ENCODE measurements at places on chromosomes 1 and 21.

- DNase-seq, result no peak
These were observed 1.2 kb downstream of the SORT1 start for GRCh38 chr1:109396513-109396839.

DNA sequence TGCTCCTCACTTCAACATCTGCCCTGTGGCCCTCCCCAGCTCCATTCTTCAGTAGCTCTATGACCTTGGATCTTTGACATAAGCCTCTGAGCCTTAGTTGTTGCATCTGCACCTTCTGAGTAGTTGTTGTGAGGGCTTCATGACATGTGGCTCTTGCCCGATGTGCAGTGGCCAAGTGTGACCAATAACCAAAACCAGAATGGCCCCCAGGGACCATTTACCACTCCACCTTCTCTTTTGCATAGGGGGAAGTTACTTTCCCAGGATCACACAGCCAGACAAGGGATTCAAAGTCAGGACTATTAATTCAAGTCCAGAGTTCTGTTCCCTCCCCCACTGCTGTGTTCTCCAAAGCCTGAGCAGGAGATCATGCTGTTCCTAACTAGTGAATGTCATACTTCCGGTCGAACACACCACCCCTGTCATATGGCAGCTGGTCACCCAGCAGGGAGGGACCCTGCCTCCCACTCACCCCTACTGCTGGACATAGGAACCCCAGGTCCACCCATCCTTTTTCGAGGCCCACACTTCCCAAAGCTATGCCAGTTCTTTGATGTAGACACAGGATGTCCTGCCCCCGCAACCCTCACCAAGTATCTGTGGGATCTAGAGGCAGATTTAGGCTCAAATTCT lies 4.0 kb downstream of the FGR start:
- no peak for DNase-seq

DNA sequence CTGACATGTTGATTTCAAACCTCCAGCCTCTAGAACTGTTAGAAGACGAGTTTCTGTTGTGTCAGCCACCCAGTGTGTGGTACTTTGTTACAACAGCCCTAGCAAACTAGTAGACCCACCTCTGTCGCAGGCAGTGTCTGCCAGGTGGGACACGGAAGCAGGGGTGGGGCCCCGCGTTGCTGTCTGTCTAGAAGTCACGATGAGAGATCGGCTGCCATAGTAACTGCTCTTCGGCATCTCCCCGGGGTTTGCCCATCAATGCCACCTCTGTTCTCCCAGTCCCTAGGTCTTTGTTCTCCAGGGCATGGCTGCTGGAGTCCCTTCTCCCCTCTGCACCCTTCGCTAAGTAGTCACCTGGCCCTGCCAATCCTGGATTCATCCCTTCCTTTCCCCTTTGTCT lies 15.2 kb upstream of the CLSTN1 start:
- DNase-seq, result no peak

DNA sequence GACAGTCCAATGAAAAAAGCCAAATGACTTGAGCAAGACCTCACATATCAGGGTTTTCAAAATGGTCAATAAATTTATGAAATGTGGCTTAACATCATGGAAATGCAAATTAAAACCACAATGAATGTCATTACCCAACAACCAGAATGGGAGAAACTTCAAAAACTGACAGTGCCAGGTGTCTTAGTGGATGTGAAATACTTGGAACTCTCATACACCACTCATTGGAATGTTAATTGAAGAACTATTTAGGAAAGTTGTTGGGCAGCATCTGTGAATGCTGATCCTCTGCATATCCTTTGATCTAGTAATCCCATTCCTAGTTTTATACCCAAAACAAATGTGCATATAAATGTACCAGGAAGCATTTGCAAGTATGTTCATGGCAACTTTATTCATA lies 19.2 kb upstream of the BACH1 start:
- DNase-seq, result no peak

DNA sequence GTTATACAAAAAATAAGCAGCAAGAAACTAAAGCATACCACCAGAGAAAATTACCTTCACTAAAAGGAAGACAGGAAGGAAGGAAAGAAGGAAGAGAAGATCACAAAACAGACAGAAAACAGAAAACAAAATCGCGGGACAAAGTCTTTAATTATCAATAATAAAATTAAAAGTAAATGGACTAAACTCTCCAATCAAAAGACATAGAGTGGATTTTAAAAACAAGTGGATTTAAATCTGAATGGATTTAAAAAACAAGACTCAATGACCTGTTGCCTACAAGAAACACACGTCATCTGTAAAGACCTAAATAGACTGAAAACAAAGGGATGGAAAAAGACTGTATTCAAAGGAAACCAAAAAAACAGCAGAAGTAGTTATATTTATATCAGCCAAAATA lies 75.7 kb upstream of the MAGI3 start:
- no peak for DNase-seq

DNA sequence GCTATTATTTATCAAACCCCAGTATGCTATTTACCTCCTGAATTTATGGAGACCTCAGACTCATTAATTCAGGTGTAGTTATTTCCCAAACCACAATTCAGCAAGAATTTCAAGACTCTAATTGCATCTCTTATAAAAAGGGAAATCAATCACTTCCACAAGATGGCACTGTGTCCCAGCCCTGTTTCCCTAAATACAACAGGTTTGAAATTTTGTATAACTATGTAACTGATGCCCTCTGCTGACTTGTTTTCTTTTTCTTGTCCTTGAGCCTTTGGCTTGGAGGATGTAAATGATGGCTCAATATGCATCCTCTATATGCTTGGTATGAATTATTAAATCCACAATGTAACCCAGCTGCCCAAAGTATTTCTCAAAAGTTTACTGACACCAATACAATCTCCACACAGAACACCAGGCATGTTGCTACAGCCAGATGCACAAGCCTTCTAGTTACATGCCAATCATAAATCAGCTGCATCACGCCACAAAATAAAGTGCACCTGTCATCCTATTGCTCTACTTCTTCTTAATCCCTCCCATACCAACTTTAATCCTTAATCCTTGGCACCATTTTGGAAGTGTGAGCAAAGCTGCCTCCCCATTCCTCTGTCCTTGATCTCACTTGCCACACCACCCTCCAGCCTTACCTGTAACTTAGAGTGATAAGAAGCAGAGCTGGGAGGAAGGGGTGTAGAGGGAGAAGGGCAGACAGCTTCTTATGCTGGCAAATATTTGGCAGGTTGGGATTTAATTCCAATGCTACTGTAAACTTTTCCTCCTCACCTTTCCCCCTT lies 9.0 kb downstream of the C1orf105 start:
- DNase-seq, result no peak

GRCh38 chr1:53608071-53608470 lies 130.9 kb downstream of the GLIS1 start:
- DNase-seq, result no peak

- DNase-seq, result no peak
These were observed 306.0 kb upstream of the KAZN start for GRCh38 chr1:14292520-14292919.

DNA sequence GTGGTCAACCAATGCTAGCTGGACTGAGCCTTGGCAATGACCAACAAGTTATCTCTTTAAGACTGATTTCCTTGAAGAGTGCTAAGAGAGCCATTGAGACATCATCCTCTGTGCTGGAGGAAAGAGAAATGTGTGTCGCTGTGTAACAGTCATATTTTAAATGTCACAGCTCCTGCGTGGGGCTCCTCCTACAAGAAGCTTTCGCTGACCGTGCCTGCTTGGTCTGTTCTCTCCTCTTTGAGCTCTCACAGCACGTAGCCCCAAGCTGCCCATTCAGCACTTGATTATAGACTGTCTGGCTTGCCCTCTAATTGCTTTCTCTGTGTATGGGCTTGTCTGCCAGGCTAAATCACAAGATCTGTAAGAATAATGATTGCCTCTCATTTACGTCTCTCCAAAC lies 221.3 kb downstream of the FOXD2 start:
- DNase-seq, result no peak

DNA sequence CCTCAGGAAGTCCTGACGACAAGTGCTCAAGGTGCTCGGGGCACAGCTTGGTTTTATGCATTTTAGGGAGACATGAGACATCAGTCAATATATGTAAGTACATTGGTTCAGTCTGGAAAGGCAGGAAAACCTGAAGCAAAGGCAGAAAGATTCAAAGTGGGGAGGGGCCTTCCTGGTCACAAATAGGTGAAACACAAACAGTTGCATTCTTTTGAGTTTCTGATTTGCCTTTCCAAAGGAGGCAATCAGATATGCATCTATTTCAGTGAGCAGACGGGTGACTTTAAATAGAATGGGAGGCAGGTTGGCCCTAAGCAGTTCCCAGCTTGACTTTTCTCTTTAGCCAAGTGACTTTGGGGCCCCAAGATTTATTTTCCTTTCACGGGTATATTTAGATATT lies 8.9 kb upstream of the RNF187 start:
- DNase-seq, result no peak

DNA sequence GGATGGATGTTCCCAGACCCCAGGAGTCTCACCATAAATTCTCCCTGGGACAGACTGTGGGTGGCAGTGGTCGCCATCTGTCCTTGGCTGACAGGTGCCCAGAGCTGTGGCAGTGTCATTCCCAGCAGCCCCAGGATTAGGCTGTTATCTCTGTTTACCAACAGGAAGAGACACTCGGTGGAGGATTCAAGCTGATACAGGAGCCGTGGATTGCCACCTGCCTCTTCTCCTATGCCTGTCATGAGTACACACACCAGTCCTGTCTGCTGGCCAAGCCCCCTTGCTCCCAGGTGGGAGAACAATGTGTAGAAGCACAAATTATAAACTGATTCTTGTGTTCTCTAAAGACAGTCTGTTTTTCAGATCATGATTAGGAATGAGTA lies 152.6 kb downstream of the ETS2 start:
- DNase-seq, result no peak

- no peak for DNase-seq
These were observed 105.6 kb upstream of the TMPRSS2 start for GRCh38 chr21:41613533-41613909.

GRCh38 chr1:216723274-216723780 lies at the start of gene ESRRG:
TSS of gene ESRRG (minus strand) at chr1:216723429. CDS start at chr1:216723299, 130 bp downstream.
- DNase-seq, result no peak

- no peak for DNase-seq
These were observed 156.5 kb downstream of the HLX start for GRCh38 chr1:221035662-221036153.

DNA sequence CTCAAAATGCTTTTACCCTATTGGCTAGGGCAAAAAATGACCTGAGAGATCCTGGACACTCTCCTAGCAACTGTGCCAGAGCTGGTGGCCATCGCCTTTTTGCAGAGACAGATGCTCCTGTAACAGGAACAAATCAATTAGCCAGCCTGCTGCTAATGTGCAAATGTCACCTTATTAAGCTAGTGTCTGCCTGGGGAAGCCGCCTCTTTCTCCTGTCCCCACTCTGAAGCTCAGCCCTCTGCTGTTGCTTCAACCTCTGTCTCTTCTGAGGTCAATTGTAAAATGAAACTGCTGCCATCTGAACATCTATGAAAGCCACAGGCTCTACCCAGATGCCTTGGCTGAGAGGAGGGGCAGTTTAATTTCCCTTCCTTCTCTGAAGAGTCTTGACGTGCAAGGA lies 85.5 kb upstream of the CACNA1E start:
- DNase-seq, result no peak

DNA sequence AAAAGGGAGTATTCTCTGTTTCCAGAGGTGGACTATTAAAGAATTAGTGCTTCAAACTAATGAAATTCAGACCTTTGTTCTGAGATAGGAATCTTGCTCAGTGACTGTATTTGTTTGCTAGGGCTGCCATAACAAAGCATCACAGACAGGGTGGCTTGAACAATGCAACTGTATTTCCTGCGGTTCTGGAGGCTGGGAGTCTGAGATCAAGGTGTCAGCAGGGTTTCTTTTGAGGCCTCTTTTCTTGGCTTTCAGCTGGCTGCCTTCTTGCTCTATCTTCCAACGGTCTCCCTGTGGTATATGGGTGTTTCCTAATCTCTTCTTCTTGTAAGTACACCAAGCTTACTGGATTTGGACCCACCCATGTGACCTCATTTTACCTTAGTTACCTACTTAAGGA lies 264.6 kb upstream of the PROX1 start:
- DNase-seq, result no peak

- DNase-seq, result no peak
These were observed 598.4 kb downstream of the RWDD3 start for GRCh38 chr1:95832370-95832769.

GRCh38 chr1:156682166-156682890 lies 5.1 kb upstream of the NES start:
- no peak for DNase-seq

DNA sequence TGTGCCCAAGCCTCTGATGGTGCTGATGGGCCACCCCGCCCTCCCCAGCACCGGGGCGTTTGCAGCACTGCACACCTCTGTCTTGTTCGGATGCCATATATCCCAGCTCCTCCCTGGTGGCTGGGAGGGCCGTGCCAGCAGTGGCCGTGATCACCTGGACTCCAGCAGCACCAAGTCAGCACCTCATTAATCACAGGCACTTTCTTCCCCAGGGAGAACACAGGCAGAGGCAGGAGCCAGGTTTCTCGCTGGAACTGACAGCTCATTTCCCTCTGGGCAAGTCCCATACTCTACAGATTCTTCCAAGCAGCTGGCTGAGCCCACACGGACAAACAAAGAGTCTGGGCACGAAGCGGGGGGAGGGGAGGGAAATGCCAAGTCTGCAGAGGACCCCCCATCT lies 141.7 kb upstream of the EDN2 start:
- DNase-seq, result no peak

DNA sequence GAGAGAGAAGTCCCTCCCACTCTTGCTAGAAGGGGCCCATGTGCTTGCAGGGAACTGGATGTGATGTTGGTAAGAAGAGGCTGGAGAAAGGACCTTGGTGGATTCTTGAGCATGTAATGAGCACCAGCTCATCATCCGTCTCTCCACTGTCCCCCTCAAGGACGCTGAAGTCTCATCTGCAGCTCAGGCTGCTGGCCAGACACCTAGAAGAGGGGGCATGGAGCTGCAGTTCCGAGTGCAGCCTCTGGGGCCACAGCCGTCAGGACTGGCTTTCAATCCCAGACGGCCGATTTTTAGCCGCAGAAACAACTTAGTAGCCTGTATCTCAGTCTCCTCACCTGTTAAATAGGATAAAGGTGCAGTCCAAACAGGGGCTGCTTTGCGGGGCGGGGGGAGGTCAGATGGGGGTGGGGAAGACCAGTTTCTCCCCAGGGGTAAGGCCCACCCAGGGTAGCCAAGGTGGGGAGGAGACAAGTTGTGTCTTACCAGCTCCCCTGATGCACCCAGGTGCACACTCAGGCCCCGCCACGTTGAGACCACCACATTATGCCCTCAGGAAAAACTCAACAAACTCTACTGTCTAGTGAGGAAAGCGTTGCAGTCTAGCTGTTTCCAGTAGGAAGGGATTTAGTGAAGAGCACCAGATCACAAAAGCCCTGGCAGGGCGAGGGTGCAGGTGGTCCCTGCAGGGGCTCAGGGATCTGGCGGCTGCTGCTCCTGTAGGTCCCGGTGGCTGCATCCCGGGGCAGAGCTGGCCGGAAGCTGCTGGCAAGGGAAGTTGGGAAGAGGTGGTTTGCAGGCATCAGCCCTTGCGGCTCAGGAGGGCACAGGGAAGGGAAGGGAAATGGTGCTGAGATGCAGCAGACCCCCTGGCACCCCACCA lies 29.5 kb downstream of the LDLRAP1 start:
- no peak for DNase-seq

- DNase-seq, result no peak
These were observed 25.8 kb upstream of the LHX4 start for GRCh38 chr1:180204231-180204630.
